ENCODE measurements at places on chromosomes 1 and 21.
A peak's percentile ranks its signal among the peaks of the same experiment; 100 is the strongest.

DNA sequence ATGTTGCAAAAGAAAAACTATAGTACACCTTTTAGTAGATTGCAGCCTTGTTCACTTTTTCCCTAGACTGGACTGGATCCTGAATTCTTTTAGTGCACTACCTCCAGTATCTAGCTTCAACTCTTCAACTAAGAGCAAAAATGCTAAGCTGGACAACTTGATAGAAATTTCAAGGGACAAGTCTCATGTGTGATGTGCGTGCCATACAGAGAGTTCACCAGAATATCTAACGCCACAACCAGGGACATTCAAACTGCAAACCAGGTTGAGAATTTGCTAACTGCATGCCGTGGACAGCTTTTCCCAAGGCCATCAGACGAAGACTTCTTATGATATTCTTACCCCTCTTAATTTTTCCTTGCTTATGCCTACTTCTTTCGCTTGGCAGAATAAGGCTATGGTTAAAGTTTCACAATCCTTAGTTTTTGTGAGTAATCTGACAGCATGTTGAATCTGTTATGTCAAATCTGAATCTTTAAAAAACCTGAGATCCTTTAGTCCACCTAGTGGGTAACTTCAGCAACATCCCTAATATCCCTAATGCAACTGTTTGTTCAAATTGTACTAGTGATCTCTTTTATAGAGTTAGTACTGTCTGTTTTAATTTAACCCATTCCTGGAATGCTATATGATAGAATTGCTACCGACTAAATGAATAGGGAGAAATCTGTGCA is 66.4 kb downstream of the DDAH1 start:
- no peak for DNase-seq

GRCh38 chr1:210726621-210727020 is 397.9 kb downstream of the HHAT start:
- no peak for DNase-seq

DNA sequence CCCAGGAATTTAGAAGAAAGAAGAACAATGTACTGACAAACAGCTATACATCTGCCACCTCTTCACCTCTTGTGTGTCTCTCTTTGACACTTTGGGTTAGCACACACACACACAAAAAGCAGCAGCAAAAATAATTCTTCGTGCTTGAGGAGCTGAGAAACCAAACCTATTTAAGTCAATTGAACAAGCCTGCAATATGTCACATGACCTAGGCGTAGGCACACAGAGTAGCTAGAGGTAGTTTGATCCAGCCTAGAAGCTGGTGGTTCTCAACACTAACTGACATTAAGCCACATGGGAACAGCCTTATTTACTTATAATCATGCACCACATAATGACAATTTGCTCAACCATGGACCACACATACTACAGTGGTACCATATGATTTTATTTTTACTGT is 32.3 kb downstream of the RRAGC start:
- DNase-seq: no peak

DNA sequence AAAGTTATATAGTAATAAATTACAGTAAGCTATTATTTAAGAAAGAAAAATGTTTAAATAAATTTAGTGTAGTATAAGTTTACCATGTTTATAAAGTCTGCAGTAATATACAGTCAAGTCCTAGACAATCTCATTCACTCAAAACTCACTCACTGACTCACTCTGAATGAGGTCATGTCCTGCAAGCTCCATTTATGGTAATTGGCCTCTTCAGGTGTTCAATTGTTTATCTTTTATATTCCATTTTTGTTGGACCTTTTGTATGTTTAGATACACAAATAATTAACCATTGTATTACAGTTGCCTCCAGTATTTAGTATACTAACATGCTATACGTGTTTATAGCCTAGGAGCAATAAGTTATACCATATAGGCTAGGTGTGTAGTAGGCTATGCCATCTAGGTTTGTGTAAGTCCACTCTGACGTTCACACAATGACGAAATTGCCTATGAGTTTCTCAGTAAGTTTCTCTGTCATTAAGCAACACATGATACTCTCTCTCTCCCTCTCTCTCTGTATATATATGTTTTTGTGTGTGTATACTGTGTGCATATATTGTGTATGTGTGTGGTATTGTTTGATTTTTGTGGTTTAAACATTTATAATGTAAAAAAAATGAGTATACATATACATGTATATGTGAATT is 161.2 kb downstream of the NCAM2 start:
- DNase-seq: no peak

- no peak for DNase-seq
Observed at GRCh38 chr21:32003411-32003810, 130.6 kb downstream of the HUNK start.

GRCh38 chr21:41488080-41488479 is 19.9 kb downstream of the TMPRSS2 start:
- DNase-seq: no peak

DNA sequence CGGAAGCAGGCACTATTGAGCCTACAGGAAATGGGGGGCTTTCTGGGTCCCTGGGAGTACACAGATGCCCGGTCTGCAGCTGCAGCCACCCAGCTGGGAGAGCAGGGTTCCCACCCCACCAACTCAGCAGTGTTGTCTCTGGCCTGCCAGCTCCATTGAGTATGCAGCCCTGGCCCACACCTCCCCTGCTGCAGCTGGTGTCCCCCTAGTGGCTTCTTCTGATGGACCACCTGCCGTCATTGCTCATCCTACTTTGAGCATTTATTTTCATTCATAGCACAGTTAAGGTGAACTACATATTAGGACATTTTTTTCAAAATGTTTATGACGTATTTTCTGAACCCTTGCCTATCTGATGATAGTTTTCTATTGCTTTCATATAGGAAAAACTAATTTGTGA is 189.8 kb upstream of the LYPLAL1 start:
- DNase-seq: no peak

GRCh38 chr1:220409771-220410595 is 118.0 kb upstream of the MARK1 start:
- DNase-seq: no peak

DNA sequence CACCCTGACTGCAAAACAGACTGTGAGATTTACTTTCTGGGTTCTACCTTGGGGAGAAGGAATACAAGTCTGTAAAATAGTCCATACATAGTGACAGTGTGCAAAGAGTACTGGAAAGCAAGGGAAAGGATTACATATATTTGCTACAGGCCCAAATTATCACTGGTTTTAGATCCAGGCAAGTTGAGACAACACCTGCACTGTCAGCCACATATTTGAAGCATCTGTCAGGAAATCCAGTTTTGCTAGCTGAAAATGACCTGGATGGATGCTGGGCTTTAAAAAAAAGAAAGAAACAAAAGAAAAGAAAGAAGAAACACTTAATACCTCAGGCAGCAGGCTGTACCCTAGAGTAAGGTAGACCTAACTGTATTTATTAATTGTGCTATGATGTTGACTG is 23.9 kb upstream of the SPRR2G start:
- no peak for DNase-seq

GRCh38 chr1:83583351-83584014 is 415.4 kb downstream of the TTLL7 start:
- no peak for DNase-seq

DNA sequence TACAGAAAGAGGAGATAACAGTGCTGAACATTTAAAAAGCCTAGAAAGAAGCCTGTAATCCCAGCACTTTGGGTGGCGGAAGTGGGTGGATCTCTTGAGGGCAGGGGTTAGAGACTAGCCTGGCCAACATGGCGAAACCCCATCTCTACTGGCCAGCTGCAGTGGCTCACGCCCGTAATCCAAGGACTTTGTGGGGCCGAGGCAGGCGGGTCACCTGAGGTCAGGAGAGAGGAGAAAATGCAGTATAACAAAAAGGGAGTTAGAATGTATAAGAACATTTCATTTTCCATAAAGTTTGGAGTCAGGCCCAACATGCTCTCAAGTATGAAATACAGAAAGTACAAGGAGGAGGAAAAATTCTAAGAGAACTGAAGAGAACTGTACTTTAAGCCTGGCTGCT is 134.5 kb downstream of the SMYD3 start:
- DNase-seq: no peak

DNA sequence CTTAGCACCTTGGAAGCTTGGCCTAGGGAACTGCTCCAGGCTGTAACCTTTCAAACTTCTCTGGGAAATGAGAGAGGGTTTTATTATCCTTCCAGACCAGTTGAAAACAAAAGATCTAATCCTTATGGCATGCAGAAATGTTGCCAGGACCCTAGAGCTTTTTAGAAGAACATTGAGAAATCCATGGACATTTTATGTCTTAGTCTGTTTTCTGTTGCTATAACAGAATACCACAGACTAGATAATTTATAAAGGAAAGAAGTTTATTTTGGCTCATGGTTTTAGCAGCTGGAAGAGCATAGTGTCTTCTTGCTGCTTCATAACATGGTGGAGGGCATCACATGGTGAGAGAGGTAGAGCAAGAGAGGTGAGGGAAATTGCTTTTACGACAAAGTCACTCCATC is 25.8 kb downstream of the OSBPL9 start:
- no peak for DNase-seq

GRCh38 chr1:37732111-37732780 is 32.7 kb downstream of the EPHA10 start:
- no peak for DNase-seq

DNA sequence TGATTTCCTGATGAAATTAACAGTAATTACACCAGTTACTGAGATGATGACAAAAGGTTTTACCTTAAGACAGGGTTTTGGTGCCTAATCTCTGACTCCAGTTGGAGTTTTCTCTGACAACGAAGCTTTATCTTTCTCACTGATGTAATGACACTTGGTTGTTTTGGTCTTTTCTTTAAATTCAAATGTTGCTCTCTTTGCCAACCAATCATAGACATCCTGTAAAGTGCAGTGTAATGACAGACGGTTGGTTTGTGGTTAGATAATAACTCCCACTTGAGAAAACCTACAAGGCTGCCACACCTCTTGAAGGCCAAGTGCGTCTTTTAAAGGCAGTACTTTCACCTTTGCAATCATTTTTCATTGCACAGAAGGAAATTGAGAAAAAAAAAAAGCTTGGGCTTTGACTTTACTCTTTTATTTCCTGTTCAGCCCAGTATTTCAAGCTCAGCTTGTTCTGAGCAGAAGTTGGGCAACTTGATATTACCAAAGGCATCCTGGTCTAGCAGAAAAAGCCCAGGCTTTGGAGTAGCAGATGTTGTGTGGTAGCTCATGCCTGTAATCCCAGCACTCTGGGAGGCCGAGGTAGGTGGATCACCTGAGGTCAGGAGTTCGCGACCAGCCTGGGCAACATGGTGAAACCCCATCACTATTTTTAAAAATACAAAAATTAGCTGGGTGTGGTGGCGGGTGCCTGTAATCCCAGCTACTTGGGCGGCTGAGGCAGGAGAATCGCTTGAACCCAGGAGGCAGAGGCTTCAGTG is 14.9 kb downstream of the PDIK1L start:
- DNase-seq: no peak

DNA sequence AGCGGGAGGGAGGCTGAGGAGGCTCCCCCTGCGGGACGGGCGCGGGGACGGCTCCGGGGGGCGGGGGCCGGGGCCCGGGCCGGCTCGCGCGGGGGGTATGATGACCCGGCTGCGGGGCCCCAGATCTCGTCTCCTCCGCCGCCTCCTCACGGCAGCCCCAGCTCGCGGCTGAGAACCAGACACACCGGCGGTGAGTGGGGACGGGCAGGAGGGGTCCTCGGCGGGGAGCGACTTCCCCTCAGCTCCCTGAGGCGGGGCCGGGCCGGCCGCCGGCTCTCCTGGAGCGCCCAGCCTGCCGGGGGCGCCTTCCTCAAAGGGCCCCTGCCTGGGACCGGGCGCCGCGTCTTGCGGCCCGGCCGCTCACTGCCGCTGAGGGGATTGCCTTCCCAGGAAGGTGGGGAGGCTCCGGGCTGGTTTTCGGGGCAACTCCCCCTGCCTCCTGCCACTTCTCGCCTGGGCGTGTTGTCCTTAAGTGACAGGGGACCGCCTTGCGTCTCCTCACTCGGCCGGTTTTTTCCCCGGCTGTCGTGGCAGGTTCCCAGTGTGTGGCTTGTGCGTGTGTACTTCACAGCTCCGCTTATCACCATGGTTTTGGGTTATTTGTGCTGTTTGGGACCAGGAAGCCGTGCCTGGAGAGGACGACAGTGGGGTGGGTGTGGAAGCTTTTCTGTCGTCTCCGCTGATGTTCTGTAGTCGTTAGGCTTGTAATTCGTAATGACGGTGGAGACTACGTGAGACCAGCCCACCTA is 800 bp downstream of the HIPK1 start:
- DNase-seq: peak; percentile 36

GRCh38 chr1:64265141-64265540 is 61.7 kb downstream of the UBE2U start:
- no peak for DNase-seq

DNA sequence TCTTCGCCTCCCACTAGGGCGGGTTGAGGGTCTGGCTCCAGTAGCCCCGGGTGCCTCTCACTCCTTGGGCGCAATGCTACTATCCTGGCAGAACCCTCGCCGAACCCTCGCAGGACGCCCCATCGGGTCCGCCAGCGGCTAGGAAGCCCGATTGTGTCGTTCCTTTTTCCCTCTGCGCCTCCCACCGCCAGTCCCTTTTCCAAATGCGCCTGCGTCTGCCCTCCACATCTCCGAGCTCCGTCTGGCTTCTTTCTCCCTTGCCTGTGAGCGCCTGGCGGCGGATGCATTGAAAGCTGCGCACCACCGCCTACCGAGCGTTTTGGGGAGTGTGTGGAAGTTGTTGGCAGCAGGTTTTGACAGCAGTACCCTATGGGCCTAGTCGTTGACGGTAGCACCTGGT is 1.0 kb upstream of the DIRAS3 start:
- no peak for DNase-seq

DNA sequence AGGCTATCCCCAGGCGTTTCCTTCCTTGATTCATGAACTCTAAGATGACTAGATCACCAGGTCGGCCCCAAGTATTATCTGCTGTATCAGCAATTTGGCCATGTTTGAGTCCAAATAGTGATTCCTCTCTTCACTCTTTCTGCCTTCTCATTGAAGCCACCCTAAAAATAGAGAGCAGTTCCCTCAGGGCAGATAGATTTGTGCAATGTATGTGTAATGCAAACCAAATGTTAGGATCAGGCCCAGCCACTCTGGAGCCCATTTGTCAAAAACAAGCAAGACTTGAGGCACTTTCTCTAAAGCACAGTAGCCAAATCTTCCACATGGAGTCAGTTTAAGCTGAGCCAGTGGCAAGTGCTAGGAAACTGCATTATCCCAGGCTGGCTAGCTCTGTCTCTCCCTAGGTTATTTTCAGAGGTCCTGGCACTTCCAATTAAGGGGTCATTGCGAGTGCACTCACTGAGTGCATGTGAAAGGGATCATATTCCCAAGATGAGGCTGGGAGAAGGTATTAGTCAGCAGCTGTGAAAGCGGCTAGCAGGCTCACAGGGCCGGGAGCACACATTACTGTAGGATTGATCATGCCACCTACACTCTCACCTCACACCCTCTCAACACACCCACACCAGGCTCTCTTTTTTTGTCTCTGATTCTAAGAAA is 97.9 kb upstream of the RAB3GAP2 start:
- no peak for DNase-seq

GRCh38 chr1:244964112-244964971 is 100.0 kb upstream of the HNRNPU start:
- no peak for DNase-seq

DNA sequence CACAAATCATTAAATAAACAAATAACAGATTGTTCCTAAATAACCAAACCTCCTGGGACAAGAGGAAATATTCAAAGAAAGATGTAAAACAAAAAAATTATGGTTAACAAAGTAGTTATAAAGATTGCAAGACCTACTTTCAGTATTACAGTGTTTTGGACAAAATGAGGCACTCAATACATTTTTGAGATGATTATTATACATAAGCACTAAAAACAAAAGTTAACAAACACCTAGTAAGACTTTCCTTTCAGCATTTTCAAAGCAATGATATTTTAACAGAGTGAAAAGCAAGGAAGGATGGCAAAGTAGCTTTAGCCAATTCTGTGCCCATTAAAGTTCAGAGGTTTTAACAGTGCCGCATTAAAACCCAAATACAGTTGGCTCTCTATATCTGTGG is 17.2 kb downstream of the OMA1 start:
- DNase-seq: no peak

- DNase-seq: no peak
Observed at GRCh38 chr21:37000381-37000780, 6.1 kb upstream of the RIPPLY3 start.
